ENCODE measurements at places on chromosomes 16 and 17.
A peak's percentile ranks its signal among the peaks of the same experiment; 100 is the strongest.

GRCh38 chr16:57892447-57893096, 78.4 kb downstream of the CNGB1 start:
- no peak for DNase-seq

DNA sequence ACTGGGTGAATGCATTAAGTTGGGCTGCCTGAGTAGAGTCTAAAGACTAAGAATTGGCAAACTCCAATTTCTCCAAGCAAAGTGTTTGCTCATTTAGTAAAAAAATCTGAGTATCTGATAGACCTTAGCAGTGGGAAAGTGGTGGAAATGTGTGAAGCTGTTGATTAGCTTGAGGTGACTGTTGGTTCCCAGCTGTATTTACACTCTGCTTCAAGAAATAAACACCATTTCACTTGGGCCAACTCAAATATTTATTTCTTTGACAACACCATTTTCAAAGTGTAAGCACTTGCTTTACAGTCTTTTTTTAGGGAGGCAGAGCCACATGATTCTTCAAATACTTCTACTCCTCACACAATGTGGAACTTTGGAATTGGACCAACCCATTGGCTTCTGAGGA, 8.7 kb downstream of the KCTD19 start:
- DNase-seq, result no peak

- DNase-seq, result no peak
Measured at GRCh38 chr16:86376837-86377236, 133.5 kb upstream of the FOXF1 start.

GRCh38 chr17:39776252-39776651, 38.5 kb downstream of the GRB7 start:
- DNase-seq, result no peak

DNA sequence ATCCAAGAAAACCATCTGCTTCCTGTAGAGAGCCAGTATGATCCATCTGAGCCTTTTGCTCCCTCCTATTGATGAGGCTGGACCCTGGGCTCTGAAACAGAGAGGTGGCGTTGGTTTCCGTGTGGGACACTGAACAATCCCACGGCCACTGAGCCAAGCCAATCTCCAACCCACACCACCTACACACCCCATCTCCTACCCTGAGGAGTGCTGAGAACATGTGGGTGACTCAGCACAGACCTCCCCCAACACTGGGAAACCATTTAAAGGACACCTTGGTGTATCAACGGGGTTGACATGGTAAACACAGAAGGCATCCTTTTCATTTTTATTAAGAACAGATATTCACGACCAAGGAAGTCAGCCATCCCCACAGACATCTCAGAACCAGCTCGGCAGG, 332.1 kb downstream of the SLC39A11 start:
- no peak for DNase-seq

DNA sequence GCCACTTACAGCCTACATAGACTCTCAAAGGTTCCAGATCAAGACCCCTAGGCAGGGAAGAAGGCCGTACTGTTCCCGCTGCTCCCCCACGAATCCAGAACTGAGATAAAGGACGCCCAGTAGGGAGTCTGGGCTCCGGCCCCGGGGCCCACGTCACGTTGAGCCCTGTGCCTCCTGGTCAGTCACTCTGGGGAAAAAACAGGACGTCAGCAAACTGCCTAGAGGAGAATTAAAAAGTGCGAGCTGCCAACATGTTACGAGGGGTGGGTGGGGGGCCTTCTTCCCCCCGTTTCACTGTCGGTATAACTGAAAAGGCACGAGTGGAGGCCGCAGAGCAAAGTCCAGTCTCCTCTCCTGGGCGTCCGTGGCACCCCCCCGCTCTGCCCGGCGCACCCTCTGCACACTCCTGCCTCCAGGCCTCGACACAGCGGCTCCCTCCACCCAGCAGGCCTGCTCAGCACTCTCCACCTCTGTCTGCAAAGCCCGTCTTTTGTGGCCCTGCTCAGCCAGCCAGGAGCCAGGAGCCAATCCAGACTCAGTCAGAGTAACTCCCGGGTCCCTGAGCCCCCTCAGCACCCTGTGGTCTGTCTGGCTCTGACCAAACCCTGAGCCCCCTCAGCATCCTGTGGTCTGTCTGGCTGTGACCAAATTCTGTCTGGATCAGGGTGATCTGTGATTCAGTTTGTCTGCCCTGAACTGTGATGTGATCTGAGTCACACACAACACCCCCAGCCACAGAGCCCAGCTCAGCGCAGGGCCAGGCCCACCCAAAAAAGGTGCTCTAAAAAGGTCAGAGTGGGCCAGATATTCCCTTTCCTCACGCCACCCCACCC, 6.2 kb downstream of the ITGAE start:
- no peak for DNase-seq

GRCh38 chr16:54932021-54932660, 1.5 kb downstream of the IRX5 start:
- no peak for DNase-seq

DNA sequence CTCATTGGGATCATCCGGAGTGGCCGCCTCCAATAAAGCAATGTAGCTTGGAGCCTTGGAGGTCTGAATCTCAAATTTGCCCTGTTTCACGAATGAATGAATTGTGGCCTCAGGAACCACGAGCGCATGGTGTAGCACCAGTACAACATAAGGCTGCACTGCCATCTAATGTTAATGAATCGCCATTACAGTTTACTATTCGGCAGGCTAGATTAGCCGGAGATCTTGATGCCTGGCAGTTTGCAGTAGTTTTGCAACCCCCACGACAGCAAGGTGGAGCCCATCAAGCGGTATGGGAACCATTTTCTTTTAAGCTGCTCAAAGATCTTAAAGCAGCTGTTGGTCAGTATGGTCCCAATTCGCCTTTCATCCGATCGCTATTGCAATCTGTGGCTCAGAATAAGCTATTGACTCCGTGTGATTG, 18.8 kb downstream of the ALOX15B start:
- no peak for DNase-seq

- DNase-seq, result no peak
Measured at GRCh38 chr16:14097182-14097959, 26.3 kb downstream of the MRTFB start.

GRCh38 chr16:84423416-84423837, 55.1 kb downstream of the ATP2C2 start:
- DNase-seq, result no peak

- DNase-seq, result no peak
Measured at GRCh38 chr17:71902894-71903506, 217.8 kb upstream of the SOX9 start.

DNA sequence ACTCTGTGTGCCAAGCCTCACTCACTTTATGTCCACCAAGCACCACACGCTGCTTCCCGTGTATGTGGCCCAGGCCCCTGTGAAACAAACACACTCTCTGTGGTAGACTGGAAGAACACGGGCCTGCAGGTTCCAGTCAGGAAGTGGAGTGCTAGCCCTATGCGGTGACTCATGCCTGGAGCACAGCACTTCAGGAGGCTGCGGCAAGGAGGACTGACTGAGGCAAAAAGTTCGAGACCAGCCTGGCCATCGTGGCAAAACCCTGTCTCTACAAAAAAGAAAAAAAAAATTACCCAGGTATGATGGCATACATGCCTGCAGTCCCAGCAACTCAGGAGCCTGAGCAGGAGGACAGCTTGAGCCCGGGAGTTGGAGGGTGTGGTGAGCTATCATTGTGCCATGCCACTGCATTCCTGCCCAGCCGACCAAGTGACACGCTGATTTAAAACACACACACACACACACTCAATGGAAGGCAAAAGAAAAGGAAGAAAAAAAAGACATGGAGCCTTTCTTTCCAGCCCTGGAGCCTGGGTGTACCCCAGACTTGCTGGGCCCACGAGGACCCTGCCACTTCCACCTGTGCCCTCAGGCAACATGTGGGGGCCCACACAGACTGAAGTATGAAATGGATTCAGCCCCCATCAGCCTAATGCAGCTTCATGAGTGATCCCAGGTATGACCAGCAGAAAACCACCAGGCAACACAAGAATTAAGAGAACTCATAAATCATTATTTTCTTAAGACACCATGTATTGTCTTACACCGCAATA, 126.6 kb downstream of the ANKRD11 start:
- peak; percentile 38 for DNase-seq

- DNase-seq, result no peak
Measured at GRCh38 chr17:45263477-45263860, 1.6 kb upstream of the SPATA32 start.

GRCh38 chr16:29811170-29811895, 660 bp upstream of the PRRT2 start:
- peak; percentile 84 for DNase-seq

DNA sequence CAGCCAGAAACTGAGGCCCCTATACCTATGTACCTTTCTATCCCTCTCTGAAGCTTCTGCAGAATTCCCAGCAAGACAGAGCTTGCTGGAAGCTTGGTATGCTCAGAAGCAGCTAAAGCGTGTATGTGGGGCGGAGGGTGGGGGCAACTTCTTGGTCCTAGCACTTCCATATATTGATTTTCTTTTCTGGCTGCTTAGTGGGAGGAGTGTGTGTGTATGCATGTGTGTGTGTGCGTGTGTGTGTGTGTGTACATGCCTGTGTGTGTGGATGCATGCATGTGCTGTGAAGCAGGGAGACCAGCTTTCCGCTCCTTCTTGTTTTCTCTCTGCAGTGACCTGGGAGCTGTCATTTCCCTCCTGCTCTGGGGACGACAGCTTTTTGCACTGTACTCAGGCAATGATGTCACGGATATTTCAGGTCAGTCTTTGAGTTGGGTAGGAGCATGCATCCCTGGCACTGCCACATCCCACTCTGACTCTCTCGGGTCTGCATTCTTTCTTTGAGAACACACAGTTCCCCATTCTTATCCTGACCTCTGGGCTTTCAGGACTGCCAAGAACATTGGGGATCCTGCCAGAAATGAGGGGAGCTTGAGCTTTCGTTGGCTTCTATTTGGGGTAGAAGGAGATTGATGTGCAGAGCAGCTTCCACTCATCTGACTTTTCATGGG, 10.7 kb downstream of the HPR start:
- no peak for DNase-seq

- no peak for DNase-seq
Measured at GRCh38 chr17:31414550-31414918, 23.1 kb downstream of the RAB11FIP4 start.

DNA sequence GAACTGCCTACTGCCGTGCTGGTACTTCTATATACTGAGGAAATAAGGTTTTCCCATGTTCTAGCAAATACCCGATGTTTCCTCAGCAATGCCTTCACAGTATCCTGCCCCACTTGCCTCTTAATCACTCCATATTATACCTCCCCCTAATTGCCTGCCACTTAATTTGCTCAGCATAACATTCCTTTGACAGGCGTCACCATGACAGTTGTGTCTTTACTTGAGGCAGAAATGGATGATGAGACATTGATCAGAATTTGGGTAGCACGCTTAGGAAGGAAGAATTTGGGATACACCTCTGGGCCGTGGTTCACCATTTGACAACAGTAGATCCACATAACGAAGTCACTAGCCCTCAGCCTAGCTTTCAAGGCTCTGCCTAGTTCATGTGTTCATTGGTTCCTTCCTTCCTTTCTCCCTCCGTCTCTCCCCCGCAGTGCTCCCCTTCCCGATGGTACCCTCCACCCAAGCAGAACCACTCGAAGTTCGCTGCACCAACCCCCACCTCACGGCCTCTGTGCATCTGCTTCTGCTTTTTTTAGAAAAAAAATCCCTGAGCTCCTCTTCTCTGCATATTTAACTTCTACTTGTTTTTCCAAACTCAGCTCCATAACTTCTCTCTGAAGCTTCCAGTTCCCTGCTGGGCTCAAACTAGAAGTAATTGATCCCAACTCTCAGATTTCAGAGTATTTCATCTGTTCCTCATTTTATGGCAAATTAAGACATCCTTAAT, 19.4 kb downstream of the IQCK start:
- DNase-seq, result no peak

DNA sequence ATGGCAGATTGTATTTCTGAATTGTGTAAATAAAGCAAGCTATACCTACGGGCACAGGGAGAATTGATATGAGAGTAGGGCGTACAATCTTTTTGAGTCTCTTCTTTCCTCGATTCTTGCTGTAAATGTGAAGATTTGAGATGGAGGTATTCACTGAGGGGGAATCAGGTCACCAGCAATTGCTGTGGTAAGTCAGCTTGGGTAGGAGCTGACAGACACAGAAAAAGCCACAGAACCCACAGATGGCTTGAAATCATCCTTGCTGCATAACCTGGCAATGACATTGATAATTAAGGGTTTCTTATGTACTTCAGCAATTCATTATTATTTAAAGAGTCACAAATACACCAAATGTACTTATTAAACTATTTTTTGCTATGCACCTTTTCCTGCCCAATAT, 164.2 kb downstream of the CNTNAP4 start:
- no peak for DNase-seq

DNA sequence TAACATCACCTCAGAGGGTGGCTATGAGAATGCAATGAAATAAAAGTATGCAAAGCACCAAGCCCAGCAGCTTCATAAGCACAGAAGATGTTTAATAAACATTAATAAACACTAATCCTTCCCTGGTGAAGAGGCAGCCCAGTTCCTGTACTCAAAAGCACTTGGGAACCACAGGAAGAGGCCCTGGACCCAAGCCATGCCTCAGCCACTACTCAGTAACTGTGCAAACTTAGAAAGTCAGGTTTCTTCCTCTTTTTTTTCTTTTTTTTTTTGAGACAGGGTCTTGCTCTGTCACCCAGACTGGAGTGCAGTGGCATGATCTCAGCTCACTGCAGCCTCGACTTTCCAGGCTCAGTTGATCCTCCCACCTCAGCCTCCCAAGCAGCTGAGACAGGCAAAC, 5.3 kb downstream of the ARHGAP17 start:
- DNase-seq, result no peak

- DNase-seq, result no peak
Measured at GRCh38 chr16:86261379-86261778, 248.9 kb upstream of the FOXF1 start.

- no peak for DNase-seq
Measured at GRCh38 chr16:50815382-50815781, 73.5 kb downstream of the CYLD start.

DNA sequence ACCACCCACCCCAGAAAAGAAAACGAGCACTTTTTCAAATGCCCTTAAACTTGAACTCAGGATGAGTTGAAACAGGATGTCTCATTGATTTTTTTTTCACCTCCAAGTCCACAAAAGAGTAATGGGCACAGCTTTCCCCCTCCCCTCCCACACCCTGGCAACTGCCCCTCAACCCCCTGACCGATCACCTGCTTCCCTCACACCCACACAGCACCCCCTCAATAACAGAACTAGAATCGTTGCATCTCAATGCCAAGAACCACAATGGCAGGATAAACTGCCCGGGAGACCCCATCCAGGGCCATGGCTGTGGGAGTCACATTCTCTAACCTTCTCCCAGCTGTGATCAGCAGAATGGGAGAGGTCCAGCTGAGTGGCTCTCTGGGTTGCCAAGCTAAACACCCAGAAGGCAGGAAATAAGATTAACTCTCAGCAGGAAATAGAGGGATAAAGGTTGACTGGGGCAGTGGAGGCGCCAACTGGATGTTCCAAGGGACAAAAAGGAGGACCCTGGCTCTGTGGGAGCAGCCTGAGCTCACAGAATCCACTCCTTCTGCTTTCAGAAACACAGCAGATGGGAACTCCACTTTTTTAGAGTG, 128.0 kb upstream of the SDK2 start:
- DNase-seq, result no peak

GRCh38 chr17:48769009-48769675, 40.6 kb upstream of the HOXB13 start:
- DNase-seq, result no peak

Measured in stimulated activated CD4-positive, alpha-beta T cell treated with anti-CD3 and anti-CD28 coated beads, Interleukin-12 subunit alpha, Interleukin-12 subunit beta, amount 100 ng/mL, for 24 hours (primary cell).